ENCODE measurements at places on chromosomes 13 and 19.

GRCh38 chr19:54451331-54451871 lies 2.4 kb downstream of the LENG8 start:
- DNase-seq = no peak

DNA sequence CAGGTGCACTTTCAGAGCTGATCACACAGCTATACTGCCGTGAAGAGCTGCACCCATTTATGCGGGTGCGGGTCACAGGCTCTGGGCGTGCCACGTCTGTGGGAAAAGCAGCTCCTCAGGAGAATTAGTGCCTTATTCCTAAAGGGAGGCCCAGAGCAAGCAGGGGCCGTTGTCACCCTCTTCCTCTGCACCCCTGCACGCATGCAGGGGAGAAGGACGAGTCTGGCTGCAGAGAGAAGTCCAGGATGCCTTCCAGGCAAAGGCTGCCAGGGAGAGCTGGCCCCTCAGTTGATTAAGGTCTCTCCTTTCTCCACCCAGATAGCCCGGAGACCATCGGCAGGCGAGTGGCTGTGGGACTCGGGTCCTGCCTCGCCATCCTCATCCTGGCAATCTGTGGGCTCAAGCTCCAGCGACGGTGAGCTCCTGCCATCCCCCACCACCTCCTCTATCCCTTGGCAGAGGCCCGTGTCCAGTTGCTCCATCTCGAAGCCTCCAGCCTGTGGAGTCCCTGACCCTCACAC lies 3.1 kb upstream of the FFAR1 start:
- DNase-seq = no peak

DNA sequence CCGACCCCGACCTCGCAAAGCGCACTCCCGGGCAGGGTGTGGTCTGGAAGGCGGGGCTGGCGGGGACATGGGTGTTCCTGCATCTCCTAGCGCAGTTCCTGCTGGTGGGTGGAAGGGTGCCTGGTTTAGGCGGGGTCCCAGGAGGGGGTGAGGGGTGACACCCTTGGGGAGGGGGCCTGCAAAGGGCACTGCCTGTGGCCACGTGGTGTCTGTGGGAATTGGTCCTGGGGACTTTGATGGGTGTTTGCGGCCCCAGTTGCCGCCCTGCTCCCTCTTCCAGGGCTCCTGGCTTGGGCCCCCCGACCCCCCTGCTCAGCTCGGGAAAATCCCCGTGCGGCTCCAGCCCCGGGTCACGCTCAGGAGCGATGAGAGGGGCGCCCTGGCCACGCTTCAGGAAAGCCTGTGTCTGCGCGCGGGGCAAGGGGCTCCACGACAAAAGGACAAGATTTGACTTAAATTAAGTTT lies 19.1 kb downstream of the WTIP start:
- DNase-seq = no peak

GRCh38 chr13:96650301-96650886 lies 343.9 kb downstream of the OXGR1 start:
- no peak for DNase-seq

DNA sequence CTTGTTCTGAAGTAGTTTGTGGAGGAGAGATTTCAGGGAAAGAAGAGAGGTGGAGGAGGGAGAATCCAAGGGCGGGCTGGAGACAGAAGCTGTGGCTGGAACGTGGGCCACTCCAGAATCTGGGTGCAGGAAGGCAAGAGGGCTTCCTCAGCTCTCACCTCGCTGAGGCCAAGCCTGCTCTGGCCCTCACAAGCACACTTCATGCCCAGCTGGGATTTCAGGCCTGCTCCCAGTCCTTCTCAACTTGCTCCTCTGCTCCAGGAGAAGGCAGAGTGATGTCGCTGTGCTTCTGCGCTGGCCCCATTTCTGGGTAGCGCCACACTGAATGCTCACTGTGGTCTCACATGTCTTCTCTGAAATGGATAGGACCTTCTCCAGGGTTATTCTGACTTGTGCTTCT lies 328.8 kb downstream of the FGF9 start:
- DNase-seq = no peak

DNA sequence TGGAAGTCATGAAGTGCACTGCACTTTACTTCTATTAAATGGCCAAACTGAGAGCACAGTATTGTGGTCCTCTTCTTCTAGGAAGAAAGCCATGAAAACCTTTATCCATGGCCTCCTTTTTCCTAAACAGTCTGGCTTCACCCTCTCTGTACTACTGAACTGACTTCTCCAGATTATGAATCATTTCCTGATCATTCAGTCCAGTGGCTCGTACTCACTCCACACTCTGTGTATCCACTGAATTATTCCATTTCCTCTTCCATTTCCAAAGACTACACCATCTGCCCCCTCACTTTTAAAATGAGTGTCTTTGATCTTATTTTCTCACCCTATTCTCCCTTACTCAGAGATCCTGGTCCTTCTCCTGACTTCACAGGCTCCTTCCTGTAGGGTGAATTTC lies 29.7 kb upstream of the FREM2 start:
- no peak for DNase-seq

DNA sequence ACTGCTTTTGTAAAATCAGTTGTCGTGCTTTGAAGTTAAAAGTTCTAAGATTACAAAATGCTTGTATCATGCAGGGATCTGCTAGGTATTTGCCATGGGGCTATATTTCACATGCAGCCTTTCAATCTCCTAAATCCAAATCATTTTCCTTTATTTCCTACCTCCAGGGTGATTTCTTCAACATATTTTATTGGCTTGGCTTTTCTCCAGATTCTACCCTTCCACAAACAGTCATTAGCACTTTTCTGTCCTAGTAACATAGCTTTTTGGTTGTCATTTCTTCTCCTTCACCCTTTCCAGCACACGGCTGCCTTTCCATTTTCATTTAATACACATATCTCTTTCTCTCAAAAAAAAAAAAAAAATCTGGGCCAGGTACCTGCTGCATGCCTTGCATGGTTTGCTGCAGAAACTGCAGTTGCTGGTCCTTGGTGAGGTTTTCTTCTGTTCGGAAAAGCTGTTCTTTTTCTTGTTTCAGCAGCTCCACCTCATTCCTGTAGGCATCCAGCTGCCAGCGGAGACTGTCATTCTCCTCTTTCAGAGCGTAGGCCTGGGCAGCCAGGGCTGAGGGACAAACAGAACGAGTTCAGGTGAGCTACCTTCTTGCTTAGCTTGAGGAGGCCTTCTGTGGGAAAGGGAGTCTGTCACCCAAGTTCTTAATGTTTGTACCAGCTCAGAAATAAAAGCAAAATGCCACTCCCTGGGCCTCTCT lies 274.7 kb downstream of the DNAJC15 start:
- no peak for DNase-seq

GRCh38 chr13:98681049-98681448 lies 71.4 kb downstream of the SLC15A1 start:
- no peak for DNase-seq

DNA sequence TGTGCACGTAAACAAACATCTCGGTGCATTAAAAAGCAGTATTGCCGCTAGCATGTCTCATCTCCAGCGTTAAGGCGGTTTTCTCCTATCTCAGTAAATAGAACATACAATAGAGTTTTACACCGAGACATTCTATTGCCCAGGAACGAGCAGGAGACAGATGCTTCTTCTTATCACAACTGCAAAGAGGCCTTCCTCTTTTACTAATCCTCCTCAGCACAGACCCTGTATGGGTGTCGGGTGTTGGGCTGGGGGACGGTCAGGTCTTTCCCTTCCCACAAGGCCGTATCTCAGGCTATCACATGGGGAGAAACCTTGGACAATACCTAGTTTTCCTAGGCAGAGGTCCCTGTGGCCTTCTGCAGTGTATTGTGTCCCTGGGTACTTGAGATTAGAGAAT lies 21.2 kb downstream of the ZNF233 start:
- no peak for DNase-seq

DNA sequence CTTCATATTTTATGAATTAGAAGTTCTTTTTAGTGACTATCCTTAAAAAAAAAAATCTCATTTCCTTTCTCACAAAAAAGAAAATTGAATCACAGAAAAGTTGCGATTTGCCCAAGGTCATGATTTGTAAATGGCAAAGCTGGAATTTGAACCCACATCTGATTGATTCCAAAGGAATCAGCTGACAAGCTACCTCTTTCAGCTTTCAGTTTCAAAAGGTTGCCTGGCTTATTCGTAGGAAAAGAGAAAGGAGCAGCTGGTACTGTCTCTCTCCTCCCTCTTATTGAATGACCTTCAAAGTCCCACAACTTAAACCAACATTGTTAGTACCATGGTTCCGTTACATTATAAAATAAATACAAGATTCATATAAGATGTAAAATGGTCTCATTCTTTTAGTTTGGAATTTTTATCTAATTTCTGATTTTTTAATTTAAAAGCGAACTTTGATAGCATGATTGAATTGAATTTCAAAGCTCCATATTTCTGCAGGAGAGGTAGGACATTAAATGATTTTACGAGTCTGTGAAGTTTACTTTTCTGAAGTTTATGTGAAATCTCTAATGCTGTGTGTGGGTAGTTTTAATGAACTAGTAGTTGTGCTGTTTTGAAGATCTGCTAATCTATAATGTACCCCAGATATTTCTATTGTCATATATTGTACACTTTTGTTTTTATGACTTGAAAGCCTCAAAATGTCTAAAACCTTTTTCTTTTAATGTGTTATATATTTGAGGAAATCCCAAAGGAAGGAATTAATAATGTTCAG lies 18.5 kb upstream of the KCTD4 start:
- DNase-seq = peak; percentile 65

DNA sequence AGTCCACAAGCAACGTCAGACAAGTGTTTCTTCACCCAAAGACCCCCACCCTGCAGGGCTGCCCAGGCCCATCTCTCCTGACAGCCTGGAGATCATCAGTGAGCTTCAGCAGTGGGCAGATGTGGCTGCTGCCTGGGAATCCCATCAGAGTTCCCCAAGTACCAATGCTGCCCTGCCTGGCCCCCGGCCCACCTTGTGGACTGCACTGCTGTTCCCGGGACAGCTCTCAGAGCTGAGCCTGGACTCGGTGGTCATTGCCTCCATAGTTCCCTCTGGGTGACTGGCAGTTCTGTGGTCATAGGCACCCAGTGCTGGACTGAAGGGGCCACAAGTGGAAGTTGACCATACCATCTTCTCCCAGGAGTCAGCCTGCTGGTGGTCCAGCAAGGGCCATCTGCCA lies 24.5 kb upstream of the ZNF492 start:
- DNase-seq = no peak

DNA sequence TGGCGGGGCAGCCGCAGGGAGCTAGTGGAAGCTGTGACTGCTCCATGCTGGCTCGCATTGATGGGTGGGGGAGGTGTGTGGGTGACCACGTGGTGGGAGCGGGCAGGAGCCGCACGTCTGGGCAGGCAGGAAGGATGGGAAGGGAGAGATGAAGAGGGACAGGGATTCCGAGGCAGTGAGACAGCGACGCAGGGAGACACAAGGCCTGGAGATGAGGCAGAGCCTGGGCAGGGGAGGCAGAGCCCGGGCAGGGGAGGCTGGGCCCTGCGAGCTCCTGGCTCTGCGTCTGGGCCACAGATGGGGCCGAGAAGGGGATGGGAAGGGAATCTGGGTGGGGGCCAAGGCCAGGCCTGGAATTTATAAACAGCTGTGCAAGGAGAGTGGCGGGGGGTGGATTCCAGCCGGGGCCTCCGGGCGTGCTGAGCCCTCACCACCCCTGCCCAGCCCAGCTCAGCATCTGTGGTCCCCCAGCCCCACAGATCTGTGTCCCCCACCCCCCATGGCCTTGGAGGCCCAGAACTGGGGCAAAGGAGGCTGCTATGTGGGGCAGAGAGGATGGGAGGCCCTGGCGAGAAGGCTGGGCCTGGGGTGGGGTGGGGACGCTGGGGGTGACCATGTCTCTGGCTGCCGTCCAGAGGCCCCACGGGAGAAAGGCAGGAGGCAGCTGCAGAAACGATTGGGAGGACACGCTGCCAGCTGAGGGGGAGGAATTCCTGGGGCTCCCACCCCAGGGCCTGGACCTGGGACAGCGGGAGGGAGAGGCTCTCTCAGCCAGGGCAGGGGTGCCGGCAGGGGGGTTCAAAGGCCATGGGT lies 6.0 kb downstream of the EHD2 start:
- DNase-seq = peak; percentile 44

DNA sequence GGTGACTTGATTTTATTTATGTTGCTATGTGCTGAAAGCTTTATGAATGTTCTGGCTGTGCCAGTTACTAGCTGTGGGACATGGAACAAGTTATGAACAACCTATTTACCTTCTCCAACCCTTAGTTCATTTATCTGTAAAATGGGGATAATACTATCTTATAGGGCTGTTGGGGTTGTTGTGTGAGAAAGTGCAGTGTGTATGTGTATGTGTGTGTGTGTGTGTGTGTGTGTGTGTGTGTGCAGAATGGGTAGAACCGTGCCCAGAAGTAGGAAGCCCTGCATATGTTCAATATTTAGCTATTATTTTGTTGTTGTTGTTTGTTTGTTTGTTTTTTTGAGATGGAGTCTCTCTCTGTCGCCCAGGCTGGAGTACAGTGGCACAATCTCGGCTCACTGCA lies 20.4 kb downstream of the ZSWIM9 start:
- no peak for DNase-seq

DNA sequence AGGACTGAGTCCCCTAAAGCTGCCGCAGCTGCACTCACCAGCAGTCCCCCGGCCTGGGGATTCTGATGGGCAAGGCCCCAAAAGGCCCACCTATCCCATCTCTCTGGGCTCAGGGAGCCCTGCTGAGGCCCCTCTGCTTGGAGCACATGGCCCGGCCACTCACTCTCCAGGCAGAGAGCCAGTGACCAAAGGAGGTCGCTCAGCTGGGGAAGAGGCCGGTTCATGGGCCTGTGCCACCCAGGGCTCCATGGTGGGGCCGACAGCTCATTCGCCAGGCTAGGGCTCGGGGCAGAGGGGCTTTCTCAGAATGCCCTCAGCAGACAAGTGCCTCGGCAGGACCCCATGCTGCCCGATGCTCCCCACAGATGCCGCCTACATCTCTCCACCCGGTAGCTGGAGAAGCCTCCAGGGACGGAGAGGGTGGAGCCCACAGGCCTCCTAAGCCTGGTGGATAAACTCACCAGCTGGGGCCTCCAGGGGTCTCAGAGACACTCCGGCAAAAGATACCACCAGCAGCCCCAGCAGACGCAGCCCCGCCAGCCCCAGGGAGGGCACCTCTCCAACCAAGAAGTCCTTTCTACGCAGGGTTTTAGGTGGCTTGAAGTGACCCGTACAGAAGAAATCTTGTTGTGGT lies 54.4 kb downstream of the MLLT1 start:
- no peak for DNase-seq

- no peak for DNase-seq
Observed at GRCh38 chr13:43935878-43936277, 56.2 kb downstream of the LACC1 start.

DNA sequence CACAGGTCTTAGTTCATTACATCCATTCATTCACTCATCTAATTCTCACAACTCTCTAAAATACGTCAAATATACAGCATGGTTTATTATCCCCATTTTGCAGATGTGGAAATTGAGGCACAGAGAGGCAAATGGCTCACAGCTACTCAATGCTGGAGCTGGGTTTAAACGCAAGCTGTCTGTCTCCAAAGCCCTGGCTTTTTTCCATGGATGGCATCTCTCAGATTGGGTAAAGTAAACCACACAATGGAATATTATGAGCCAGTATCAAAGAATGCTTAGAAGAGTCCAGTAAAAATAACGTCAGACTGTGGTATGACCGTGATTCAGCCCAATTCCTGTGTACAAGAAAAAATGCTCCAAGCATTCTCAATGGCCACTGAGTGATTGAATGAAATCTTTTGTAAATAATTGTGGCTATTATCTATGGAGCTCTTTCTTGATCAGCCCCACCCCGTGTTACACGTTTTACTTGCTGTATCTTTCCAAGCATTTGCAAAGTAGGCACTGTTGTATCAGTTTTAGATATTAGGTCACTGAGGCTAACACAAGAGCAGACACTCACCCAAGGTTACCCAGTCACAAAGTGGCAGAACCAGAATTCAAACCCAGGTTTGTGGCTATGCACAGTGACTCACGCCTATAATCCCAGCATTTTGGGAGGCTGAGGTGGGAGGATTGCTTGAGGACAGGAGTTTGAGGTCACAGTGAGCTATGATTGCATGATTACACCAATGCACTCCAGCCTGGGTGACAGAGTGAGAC lies 5.5 kb upstream of the ACP7 start:
- peak; percentile 30 for DNase-seq
